Uterus (tissue), 4 donors: ENCODE measurements at places on chromosomes 7 and 10. TPM values are rescaled to one million over a fixed set of nuclear protein-coding genes. Genes with fewer than 3 reads are reported as not detected.

The FKBP9 gene
- 62.9 TPM for total RNA-seq

The NXPH1 gene
- total RNA-seq, result not detected

The SNCG gene
- total RNA-seq, result 68.6 TPM

The ENTPD1 gene
- total RNA-seq, result 54.1 TPM

The LRRTM3 gene
- total RNA-seq, result 1.9 TPM

The TMEM139 gene
- not detected for total RNA-seq

The GPR146 gene
- total RNA-seq, result 10.0 TPM

The COL13A1 gene
- not detected for total RNA-seq

The MKX gene
- 5.7 TPM for total RNA-seq

The IL2RA gene
- total RNA-seq, result 0.28 TPM

The C7orf57 gene
- total RNA-seq, result not detected

The TACR2 gene
- total RNA-seq, result 22.5 TPM

The AGAP3 gene
- total RNA-seq, result 28.2 TPM

The SLC13A4 gene
- not detected for total RNA-seq

The UNC5B gene
- 5.3 TPM for total RNA-seq

The DYNC1I1 gene
- 11.8 TPM for total RNA-seq

The SLC29A4 gene
- 1.8 TPM for total RNA-seq

The ATRNL1 gene
- total RNA-seq, result 211 TPM

The GUSB gene
- total RNA-seq, result 8.2 TPM

The CREM gene
- 52.1 TPM for total RNA-seq

The HYAL4 gene
- not detected for total RNA-seq

The KDM7A gene
- 4.1 TPM for total RNA-seq

The ITIH5 gene
- 32.9 TPM for total RNA-seq

The DYDC2 gene
- total RNA-seq, result 0.73 TPM

The OR2A1 gene
- total RNA-seq, result not detected

The SH2B2 gene
- total RNA-seq, result 0.77 TPM
